Activated CD4-positive, alpha-beta T cell treated with anti-CD3 and anti-CD28 coated beads, Interleukin-2, amount 10 ng/mL, durations not matched to agents 7 days and 5 days (primary cell): ENCODE measurements at places on chromosomes 5 and 9. TPM values are rescaled to one million over a fixed set of nuclear protein-coding genes. Genes with fewer than 3 reads are reported as not detected.

Gene EQTN
- not detected for total RNA-seq

Gene GGTA1
- total RNA-seq = not detected

Gene LHX6
- total RNA-seq = not detected

Gene LOX
- 0.10 TPM for total RNA-seq

Gene IL5
- total RNA-seq = 0.25 TPM

Gene PITX1
- total RNA-seq = not detected

Gene SOX30
- 0.10 TPM for total RNA-seq

Gene ARSI
- not detected for total RNA-seq

Gene DDX46
- total RNA-seq = 73.6 TPM

Gene OR1N2
- total RNA-seq = not detected

Gene CLIC3
- 4.4 TPM for total RNA-seq
